ENCODE measurements at places on chromosomes 11 and 22.

DNA sequence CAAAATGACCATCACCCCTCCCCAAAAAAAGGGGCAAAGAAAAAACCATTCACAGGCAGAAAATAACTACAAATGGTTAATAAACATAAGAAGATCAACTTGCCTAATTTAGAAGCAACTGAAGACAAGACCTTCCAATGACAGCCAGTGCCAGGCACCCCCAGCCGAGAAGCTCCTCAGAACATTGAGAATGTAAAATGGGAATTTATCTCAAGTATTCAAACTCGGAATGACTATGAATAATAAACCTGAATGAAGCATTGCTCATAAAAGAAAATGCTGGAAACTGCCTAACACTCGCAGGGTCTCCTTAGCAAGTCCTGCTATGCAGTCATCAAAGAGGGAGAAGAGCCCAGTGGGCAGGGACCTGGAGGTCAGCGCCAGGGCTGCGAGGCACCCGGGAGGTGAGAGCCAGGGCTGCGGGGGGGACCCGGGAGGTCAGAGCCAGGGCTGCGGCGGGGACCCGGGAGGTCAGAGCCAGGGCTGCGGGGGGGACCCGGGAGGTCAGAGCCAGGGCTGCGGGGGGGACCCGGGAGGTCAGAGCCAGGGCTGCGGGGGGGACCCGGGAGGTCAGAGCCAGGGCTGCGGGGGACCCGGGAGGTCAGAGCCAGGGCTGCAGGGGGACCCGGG lies 23.2 kb upstream of the MOB2 start:
- no peak for DNase-seq

- DNase-seq: no peak
Observed at GRCh38 chr22:32318361-32318760, 39.3 kb upstream of the RFPL3 start.

DNA sequence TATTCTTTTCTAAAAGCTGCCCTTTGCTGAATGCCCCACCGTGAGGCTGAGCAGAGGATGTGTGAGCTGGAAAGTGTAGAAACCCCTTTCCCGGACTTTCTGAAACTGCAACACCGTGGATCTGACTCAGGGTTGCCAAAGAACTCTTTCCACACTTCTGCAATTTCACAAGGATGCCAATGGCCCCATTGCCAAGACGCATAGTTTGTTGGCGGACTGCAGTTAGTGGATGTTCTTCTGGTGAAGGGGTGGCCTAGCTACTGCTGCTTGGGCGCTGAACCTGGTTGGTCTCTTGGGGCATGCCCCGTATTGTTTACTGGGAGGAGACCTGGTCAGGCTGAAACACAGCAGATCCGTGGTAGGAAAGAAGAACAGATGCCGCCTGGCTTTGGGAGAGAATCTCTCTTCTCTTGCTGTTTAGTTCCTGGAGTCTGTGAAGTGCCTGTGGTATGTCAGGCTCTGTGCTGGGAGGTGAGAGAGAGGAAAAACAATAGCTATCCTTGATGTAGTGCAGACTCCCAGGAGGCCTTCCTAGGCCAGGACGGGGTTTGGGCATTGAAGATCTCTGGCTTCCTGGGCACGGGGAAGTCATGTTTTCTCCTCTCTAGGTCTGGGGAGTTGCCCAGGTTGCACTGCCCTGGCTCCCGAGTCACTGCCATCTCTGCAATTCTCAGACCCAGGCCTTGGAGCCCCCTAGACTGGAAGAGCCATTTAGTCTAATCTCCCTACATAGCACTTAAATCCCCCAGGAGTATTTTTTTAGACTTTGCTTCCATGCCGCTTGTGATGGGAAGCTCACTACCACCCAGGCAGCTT lies 26.9 kb downstream of the CD82 start:
- no peak for DNase-seq

- DNase-seq: peak; percentile 31
Observed at GRCh38 chr11:12581923-12582322, 92.3 kb upstream of the TEAD1 start.

DNA sequence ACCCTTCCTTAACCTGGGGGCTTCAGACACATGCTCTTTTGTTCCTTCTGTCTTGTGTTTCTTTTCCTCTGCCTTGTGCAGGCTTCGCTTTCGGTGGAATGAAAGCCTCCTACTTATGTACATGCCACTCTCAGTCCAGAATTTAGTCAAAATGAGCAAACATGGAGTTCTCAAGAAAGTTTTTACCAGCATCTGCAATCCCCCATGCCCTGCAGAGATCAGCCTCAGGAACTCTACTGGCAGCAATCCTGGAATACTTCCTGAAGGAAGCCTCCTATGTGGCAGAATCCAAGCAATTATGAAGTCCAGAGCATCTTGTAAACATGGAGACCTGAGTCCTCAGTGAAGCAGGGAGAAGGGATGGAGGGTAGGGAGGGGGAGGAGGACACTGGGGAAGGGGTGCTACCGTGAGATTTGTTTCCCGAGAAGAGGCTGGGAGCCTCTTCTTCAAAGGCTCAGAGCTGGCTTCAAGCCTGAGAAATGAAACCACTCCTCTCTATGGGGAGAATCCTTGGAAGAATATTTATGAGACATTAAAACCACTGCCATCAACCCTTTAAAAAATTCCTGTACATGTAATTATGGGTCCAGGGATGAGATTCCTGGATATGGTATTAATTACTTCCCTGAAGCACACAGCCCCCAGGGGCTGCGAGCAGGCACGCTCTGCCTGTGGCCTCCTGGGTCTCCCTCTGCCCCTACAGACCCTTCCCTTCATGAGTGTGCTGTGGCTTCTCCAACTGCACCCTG lies 58.4 kb downstream of the TENM4 start:
- no peak for DNase-seq

- no peak for DNase-seq
Observed at GRCh38 chr11:69822676-69823494, 3.7 kb upstream of the FGF3 start.

GRCh38 chr11:110801328-110801727 lies 89.1 kb upstream of the ARHGAP20 start:
- no peak for DNase-seq

DNA sequence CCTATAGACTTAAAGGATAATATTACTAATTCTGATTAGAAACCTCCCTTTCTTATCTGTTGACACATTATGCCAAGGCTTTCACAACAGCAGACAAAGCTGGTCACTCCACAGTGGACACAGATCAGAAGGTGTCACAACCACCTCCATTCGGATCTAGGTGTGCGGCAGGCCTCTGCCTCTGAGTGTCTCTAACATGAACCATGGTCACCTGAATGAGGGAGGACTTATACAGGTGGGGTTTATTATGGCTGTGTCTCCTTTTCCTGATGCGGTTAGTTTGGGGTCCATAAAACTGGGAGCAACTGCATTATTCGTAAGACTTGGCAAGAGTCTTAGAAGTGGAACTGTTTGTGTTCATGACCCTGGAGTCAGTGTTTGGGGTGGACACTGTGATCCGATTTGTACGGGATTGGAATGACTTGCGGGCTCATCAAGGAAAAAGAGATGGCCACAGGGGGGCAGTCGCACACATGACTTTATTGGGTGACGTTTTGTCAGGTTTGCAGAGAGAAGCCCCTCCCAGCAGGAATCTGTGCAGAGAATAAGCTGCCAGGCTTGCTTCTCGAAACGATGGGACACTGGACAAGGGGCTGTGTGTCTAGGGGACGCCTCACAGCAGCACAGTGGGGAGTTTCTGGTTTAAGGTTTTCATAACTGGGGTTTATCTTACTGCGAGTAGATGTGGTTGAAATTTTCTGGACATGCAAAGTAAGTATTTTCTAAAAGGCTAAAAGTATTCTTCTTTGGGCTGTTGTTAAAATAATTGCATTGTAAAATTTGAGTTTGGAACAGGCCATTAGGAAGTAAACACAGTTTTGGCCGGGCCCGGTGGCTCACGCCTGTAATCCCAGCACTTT lies 90.6 kb downstream of the GAB4 start:
- DNase-seq: peak; percentile 7

- DNase-seq: no peak
Observed at GRCh38 chr11:21628641-21629040, 564.2 kb upstream of the ANO5 start.

GRCh38 chr11:64146036-64146955 lies 19.6 kb downstream of the MACROD1 start:
- peak; percentile 48 for DNase-seq

DNA sequence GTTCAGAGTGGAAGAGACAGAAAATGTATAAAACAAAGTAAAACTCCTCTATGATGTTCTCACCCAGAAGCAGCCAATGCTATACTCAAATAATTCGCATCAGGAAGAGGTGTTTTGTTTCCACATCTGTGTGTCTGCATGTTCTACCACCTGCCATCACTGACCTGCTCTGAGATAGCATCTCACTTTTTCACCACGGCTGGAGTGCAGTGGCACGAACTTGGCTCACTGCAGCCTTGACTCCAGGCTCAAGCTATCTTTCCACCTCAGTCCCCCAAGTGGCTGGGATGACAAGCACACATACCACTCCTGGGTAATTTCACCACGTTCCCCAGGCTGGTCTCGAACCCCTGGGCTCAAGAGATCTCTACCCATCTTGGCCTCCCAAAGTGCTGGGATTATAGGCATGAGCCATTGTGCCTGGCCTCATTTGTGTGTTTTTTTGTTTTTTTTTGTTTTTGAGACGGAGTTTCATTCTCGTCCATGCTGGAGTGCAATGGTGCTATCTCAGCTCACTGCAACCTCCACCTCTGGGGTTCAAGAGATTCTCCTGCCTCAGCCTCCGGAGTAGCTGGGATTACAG lies 14.4 kb downstream of the TALDO1 start:
- no peak for DNase-seq

DNA sequence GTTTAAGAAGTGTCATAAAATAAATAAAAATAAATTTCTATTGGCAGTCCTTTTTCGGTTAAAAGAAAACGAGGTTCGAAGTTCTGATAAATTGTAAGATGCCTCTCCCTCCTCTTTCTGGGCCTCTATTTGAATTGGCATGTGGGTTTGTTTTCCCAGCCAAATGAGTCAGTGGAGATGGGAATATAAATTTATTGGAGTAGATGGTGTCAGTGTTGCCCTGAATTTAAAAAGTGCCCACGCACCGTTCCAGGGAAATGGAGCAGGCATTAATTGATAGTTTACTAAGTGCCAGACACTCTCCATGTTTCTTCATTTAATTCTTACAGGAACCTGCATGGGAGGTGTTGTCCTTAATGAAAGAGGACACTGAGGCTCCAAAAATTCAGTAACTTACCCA lies 119.2 kb downstream of the FEZ1 start:
- no peak for DNase-seq

DNA sequence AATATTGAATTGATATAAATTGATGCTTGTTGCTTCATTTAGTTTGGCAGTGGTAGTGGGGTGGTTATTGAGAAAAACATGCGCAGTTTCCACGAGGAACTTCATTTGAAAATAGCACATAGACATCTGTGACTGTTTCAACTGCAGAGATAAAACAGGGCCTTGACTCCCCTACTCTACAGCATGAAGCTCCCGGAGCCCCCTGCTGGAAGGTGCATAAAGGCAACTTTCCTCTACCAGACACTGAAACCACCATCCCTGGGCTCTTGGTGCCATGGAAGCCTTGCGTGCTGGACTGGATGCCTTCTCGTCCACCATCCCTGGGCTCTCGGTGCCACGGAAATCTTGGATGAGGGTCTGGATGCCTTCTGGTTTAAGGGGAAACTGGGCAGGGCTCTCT lies 195.9 kb downstream of the CSNK2A3 start:
- DNase-seq: peak; percentile 10

DNA sequence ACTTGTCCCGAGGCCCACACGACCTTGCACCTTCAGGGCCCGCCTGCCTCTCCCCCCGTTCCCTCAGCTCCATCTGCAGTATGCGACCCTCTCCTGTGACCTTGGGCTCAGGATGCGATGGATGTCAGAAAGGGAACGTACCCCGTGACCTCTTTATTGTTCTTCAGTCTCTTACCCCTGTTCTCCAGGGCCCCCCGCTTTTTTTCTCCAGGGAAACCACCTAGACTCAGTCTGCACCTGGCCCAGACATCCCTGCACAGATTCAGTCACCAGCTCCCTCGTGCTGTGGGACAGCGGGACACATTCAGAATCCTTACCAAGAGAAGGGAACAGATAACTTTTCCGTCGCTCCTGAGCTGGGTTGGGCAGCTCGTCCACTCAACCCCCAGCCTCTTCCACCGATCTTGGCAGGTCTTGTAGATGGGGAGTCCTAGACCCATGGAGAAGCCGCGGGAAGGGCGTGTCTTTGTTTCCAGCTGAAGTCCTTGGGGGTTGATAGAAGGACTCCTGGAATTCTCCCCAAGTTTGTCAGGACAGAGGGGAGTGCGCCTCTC lies 1.4 kb upstream of the PHOX2A start:
- DNase-seq: no peak

DNA sequence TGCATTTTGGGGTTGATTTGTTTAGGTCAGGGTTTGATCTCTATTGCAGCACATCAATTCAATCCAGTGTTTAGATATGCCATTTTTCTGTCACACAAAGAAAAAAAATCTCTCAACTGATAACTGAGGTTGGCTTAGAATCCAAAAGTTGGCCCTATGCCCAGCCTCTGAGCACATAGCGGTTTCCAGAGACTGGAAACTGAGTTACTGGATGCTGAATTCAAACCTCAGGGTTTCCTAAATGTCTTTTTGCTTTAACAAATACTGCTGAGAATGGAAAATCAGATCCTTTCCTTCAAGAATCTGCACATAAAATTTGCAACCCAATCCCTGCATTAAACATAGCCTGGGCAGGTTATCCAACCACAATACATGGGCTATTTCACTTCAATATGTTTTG lies 4.0 kb downstream of the P4HA3 start:
- DNase-seq: peak; percentile 29

- DNase-seq: no peak
Observed at GRCh38 chr11:95308512-95309035, 77.6 kb upstream of the SESN3 start.

- no peak for DNase-seq
Observed at GRCh38 chr22:44686873-44687600, 15.0 kb upstream of the PRR5 start.

- DNase-seq: no peak
Observed at GRCh38 chr22:29166180-29166579, 39.5 kb upstream of the EMID1 start.

- DNase-seq: no peak
Observed at GRCh38 chr22:49738006-49738405, 89.7 kb downstream of the BRD1 start.

- DNase-seq: no peak
Observed at GRCh38 chr22:29692327-29692640, 27.5 kb upstream of the CABP7 start.

DNA sequence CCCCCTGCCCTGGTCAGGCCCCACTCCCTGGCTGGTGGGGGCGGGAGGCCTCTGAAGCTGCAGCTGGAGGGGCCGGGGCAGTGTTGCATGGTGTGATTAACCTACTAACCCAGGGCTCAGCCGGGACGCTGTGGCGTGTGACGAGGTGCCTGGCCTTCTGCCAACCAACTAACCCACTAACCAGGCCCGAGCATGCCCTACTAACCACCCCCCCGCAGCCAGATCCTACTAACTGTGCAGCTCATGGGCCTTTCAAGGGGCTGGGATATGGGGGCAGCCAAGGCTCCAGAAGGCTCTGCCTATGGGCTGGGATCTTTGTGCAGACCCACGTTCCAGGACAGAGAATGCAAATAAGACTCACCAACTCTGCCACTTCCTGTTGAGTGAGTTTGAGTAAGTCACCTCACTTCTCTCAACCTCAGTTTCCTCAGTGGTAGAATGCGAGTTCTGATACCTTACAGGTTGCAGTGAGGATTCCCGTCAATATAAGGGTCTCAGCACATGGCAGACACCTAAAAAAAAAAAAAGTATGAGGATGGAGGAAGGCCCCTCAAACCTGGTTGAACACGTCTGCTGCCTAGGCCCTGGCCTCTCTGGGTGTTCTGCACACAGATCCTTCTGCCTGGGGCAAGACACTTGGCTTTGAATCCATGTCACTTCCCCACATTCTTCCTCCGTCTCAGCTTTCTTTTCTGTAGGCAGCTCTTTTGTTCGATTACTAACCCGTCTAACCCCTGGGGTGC lies 14.1 kb downstream of the MIAT start:
- peak; percentile 44 for DNase-seq
